ENCODE measurements at places on chromosomes 11 and 22.
A peak's percentile ranks its signal among the peaks of the same experiment; 100 is the strongest.

DNA sequence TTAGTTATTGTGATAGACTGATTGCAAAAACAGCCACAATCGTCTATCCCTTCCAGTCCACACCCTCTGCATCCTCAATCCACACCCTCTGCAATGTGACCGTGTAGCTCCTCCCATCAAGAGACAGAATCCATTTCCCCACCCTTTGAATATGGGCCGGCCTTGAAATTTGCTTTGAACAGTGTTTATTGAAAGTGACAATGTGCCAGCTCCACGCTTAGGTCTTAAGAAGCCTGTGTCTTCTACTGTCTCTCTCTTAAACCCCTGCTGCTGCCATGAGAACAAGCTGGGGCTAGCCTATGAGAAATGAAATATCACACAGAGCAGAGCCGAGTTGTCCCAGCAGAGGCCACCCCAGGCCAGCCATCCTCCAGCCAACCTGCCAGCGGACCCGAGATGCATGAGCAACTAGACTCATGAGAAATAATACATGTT lies 22.3 kb upstream of the MICAL2 start:
- DNase-seq = no peak

DNA sequence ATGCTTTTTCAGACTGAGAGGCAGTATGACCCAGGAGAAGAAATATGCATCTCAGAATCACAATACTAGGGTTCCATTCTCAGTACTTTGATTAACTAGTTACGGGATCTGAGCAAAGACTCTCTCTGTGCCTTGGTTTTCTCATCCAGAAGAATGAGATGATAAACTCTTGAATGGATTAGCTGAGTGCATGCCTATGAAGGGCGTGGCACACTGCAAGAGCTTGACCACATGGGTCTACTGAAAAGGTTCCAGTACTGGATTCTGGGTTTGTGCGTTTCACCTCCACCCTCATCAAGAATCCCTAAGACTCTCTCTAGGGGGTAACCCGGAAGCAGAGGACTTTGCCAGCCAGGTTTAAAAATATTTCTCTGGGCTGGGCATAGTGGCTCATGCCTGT lies 25.6 kb downstream of the PGA5 start:
- DNase-seq = no peak

- DNase-seq = peak; percentile 83
These were observed 48.3 kb downstream of the RPUSD4 start for GRCh38 chr11:126163074-126163700.

DNA sequence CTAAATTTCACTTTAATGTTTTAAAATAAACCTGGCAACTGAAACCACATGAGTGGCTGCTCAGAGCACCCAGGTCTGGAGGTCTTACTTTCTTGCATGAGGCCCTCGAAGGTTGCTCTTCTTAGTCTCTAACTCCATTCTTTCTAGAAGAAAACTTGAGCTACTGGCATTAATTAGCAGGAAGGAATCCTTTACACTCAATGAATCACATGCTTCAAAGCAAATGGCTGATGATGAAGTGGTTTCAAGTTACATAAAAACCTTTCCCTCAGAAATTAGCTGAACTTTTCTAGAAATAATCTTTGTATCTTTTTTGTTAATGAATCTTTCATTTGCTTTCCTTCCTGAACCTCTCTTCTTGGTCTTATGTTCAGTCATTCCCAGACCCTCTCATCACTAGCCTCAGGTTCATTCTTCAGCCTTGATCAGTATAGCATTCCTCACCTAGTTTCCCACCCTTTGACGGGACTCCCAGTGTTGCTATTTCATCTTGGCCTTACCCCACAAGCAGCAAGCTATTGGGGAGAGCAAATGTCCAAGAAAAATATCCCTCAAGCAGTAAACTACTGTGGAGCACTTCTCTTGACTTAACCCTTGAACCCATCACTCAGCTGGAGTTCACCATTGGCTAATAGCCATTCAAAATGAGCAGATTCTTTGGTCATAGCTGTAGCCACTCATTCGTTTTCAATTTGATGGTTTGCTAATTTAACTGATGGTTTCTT lies 75.1 kb downstream of the INSC start:
- no peak for DNase-seq
